ENCODE measurements at places on chromosomes 6 and 20.

DNA sequence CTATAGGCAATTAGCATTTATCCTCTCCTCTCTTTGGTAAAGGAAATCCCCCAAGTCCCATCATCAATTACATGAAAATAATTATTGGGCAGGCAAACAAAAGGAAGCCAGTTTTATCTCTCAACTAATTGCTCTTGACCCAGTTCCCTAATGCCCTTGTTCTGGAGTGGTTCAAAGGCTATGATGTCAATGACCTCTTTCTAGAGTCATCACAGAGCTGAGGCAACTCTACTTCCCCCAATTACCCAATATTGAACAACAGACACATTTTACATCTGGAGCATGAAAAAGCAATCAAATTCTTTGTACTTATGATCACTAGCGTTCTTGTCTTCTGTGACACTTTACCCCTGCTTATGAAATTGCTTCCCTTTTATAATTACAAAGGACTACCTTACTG lies 43.5 kb downstream of the NT5E start:
- DNase-seq = no peak

GRCh38 chr20:43590036-43590391 lies 723 bp upstream of the IFT52 start:
- peak; percentile 27 for DNase-seq

DNA sequence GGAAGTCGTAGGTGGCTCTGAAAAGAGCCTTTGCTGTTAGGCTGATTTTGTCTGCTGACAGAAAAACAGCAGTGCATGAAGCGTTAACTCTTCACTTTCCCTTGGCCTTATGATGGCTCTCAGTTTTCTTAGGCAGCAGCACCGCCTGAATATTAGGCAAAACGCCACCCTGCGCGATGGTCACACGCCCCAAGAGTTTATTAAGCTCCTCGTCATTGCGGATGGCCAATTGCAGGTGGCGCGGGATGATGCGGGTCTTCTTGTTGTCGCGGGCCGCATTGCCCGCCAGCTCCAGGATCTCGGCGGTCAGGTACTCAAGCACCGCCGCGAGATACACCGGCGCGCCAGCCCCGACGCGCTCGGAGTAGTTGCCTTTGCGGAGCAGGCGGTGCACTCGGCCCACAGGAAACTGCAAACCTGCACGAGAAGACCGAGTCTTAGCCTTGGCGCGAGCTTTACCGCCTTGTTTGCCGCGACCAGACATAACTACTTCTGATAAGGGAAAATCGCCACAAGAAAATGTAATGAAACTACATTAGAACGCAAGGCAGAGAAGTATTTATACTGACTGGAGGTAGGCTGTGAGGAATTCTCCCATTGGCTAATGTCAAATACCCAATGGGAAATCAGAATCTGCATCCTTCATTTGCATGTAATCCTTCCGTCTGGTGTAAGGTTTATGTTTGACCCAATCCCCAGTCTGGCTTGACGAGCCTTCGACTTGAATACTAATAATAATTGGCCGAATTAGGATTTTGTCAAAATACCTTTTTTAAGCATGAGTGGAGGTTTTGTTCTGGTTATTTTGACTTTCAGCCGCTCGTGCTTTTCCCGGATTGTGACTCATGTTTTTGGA lies 53.9 kb upstream of the HFE start:
- peak; percentile 92 for DNase-seq

- DNase-seq = no peak
These were observed 193.5 kb upstream of the CNR1 start for GRCh38 chr6:88359530-88360202.

DNA sequence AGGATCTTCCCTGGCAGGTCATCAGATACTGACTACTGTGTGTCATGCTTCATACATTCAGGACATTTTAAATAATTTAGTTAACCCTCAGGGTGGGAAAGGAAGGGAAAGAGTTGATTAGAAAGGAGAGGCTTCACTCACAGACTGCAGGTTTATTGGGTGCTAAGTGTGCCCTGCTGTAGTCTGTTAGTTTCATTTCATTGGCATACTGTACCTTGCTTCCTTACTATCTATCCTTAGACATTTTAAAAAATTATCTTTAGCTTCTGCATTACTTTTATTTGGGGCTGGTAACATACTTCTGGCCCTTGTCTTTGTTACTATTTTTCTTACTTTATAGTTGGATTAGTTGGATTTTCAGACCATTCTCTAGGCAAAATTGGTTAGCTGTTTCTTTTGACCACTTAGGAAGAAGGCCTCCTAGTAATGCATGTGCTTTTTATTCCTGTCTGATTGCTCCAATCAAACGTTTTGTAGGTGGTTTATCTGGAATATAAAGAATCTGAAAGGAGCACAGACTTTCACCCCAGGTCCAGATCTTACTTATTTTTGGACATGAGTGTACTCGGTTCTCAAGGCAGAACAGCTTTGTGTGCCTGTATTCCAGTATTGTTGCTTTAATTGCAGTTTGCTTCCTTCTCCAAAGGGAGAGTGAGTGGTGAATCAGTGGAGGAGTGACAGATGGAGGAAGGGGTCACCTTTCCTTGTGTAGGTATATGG lies 82.7 kb upstream of the PRDM1 start:
- no peak for DNase-seq

DNA sequence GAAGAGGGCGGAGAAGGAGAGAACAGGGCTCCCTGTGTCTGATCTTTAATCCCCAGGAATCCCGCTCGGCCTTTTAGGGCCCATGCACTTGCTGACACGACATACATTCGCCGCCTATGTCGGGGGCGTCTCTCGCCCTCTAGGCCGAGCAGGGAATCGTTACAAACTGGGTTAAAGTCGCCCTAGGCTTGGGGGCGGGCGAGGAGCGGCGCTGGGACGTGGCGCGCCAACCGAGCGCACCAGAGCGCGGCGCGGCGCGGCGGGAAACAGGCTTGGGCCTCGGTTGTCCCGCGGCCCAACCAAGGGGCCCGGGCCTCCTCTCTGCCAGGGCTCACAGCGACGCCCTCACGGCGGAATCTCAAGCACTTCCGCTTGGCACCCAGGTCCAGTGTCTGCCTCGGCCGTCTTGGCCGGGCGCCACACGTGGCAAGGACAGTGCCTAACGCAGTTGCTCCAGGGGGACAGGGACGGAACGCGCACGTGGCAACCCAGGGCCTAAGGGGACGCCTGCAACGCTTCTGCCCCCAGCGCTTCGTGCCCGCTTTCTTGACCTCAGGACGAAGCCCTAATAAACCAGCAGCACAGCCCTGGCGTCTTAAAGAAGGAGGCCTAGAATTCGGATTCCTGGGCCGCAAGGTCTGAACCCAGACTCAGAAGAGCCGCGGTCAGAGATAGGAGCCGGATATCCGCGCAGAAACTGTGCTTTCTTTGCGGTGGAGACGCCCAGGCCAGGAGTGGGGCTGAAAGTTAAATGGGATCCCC lies 71.5 kb downstream of the NCR2 start:
- DNase-seq = no peak

DNA sequence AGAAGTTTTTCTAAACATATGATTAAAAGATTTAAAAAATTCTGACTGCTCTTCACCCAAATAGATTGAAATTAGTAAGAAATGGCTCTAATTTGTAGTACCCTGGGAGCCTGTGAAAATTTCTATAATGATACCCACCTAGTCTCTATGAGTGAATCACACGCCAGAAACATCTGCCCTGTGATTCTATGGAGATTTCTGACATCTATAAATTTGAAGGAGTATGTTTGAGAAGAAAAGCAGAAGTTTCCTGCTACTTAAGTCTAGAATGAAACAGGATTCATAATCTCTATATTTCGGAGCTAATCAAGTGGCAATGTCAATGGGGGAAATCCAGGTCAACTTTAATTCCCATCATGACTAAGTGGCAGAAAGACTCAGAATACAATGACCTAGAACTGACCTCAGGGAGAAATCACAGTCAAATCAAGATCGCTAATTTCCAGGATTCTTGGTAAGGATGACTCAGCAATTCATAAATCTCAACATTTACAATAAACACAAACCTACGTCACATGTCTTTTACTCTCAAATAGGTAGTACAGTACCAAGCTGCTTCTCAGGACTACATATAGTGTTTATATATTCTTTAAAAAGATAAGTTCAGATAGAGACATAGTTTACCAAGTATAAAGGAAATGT lies 186.2 kb upstream of the TNFAIP3 start:
- no peak for DNase-seq

- peak; percentile 54 for DNase-seq
These were observed 145.1 kb upstream of the ZNF184 start for GRCh38 chr6:27617700-27618689.

DNA sequence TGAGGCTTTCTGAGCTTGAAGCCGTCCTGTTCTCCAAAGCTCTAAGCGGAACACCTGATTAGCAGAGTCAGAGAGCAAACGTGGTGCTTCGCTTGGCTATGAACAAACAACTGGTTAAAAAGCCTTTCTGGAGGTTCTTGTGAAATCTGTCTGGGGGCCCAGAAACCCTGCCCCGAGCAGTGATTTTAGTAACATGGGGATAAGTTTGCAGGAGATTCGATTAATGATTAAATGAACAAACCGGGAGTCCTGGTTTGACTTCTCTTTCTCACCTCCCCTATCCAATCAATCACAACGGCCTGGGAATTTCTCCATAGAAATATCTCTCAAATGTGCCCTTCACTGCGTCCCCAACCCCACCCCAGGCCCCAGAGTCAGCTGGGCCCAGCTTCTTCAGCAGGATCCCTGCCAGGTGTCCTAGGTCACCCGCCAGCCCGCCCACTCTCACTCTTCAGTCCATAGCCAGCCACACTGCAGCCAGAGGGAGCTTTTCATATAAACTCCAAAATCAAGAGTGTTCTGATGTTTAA lies 43.6 kb downstream of the ZDHHC14 start:
- no peak for DNase-seq

DNA sequence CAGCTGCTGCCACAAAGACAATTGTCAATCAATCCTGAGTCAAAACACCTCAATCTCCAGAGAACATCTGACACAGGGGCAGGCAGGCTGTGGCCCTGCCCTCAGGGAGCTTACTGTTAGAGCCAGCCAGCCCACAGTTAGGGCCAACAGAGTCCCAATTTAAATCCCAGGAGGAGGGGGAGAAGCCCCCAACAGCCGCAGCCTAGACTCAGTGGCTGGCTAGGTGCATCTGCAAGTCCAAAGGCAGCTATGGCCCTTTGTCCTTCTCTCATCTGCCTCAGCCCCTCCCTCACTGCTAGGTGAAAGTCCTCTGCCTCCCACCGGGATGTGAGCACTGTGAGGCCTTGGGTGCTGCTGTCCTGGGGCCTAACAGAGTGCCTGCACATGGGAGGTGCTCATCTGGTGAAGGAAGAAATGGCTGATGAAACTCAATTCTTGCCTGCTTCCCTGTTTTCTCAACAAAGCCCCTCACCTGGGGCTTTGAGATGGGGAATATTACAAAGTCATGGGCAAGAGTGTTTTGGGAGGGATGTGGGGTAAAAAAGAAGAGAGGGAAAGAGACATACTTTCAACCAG lies 33.7 kb upstream of the VEGFA start:
- DNase-seq = no peak

- DNase-seq = no peak
These were observed 745.5 kb downstream of the C6orf118 start for GRCh38 chr6:164563924-164564323.

GRCh38 chr6:92352130-92352529 lies 1067.2 kb downstream of the EPHA7 start:
- no peak for DNase-seq

GRCh38 chr6:155245831-155246230 lies 18.0 kb upstream of the CLDN20 start:
- peak; percentile 39 for DNase-seq

DNA sequence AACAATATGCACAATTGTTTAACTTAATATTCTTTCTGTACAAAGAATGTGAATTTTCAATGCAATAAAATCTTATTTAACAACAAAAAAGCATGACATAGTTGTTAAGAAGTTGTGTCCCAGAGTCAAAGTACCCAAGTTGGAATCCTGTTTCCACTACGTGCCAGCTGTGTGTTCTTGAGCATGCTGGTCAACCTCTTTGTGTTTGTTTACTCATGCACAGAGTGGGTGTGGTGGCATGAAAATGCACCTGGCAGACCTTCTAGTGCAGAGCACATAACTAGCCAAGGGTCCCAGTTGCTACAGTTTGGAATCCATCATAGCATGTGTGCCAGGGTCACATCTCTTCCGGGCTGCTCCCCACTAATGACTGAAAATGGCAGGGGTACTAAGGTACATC lies 24.7 kb upstream of the MOCS1 start:
- no peak for DNase-seq

GRCh38 chr20:1841554-1842140 lies 53.6 kb upstream of the SIRPA start:
- DNase-seq = peak; percentile 55

DNA sequence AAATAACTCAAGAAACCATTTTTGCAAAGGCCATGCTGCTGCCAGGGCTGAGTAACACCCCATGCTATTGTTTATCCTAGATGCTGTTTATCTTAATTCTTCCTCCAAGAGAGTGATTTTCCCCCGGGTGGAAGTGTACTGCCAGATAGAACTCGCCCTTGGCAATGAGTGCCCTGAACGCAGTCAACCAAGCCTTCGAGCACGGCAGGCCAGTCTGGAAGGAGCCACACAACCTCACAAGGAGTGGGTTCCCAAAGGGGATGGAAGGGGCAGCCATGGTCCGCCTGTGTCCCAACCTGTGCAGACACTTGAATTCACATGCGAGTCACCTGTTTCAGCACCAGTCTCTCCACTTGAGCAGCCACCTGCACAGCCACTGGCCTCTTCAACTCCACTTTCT lies 31.9 kb downstream of the PNPLA1 start:
- no peak for DNase-seq

- DNase-seq = no peak
These were observed 488.5 kb upstream of the BTBD3 start for GRCh38 chr20:11429168-11429567.

DNA sequence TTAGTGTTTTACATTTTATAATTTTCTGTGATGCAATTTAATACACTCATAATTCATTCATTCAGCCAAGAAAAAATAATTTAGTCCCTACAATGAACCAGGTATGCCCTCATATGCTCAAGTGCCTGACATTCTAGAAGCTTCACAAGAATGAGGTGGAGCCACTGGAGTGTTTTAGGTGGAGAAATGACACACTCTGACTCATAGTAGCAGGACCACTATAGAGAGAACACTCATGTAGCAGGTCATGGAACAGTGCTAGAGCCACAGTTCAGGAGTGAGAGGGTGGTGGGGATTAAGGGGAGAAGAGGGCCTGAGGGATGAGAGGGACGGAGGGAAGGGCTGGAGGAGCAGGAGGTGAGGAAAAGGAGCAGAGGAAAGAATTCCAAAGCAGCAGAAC lies 1.4 kb upstream of the HLA-G start:
- DNase-seq = no peak

DNA sequence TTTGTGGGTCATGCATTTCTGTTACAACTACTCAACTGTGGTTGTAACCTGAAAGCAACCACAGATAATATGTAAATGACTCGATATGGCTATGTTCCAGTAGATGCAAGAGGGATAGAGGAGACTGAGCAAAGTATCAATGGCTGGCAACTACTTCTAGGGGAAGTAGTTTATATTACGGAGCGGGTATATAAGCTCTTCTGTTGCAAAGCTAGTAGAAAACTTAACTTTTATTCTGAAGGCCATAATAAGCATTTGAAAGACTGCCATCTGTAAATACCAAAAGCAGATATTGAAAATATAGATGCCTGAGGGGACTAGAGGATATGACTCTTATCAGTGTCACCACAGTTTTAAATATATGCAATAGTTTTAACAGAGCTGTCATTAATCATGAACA lies 655.3 kb downstream of the PHF3 start:
- no peak for DNase-seq

GRCh38 chr20:36550790-36551299 lies 9.5 kb downstream of the MYL9 start:
- DNase-seq = peak; percentile 47

- no peak for DNase-seq
These were observed 4.6 kb upstream of the GUCA1B start for GRCh38 chr6:42199106-42199981.

- no peak for DNase-seq
These were observed 1.7 kb downstream of the CNKSR3 start for GRCh38 chr6:154508573-154509375.

GRCh38 chr20:43003318-43003944 lies 186.3 kb downstream of the PTPRT start:
- DNase-seq = no peak
